Hepatocyte (in vitro differentiated cells): ENCODE measurements at places on chromosomes 11 and 22. TPM values are rescaled to one million over a fixed set of nuclear protein-coding genes. Genes with fewer than 3 reads are reported as not detected.

DNA sequence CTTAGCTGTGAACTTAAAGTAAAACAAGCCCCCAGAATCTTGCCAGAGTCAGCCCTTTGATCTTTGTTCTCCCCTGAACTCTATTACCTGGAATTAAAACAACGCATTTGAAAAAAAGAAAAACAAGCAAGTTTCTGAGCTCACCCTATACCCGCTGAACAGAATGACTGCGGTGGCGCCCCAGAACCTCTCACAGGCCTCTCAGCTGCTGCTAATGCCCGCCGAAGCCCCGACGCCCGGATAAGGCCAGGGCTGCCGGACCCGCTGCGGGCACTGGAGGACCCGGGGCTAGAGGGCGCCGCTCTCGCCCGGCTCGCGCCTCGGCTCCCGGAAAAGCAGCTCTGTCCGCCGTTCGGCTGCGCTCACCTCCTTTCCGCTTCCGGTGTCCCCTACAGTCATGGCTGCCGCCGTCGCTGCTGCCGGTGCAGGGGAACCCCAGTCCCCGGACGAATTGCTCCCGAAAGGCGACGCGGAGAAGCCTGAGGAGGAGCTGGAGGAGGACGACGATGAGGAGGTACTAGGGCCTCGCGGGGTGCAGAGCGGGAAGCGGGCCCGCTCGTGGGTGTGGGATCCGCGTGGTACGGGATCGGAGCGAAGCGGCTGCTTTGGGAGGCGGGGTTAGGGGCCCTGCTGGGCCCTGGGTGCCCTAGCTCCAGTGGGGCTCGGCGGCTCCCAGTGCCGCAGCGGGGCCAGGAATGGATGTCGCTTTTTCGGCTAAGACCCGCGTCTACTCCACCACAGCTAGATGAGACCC lies at the start of gene TOMM22:
Gene TOMM22, plus strand, starts transcription at position 376 of the 754 bp plus-strand sequence. Its CDS starts 22 bp downstream, at position 398.
- DNase-seq, result peak; percentile 95

- DNase-seq, result peak; percentile 82
Measured at GRCh38 chr11:1574238-1574932, 2.3 kb upstream of the DUSP8 start.

- no peak for DNase-seq
Measured at GRCh38 chr11:13776134-13776815, 107.8 kb downstream of the FAR1 start.

- no peak for DNase-seq
Measured at GRCh38 chr11:123185326-123185725, 9.7 kb downstream of the CLMP start.

DNA sequence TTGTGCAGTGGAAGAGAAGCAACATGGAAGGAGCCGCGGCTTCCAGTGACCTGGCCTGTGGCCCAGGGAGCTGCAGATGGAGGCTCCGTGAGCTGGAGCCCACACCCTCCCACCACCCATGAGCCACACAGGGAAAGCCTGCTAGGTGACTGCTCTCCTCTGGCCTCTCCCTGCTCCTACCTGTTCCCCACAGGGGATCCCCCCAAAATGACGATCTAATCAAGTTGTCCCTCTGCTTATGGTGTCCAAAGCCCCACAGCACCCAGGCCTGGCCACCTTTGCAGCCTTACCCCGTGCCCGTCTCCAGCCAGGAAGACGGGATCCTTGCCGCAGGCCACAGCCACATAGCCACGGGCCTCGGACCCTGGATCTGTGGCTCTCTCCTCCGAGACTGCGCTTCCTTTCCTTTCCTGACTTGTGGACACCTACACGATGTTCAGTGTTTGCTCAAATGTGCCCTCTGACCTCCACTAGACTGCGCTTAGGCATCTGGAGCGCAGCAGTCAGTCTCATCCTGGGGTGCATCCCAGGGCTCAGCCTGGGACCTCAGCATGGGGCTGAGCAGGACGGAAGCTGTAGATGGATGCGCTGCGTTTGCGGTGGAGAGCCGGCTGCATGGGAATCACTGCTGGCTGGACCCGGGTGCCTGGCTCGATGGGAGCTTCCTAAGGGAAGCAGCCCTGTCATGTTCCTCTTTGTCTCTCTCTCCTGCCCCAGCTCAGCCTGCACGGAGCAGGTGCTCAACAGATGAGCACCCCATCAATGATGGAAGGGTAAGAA lies 133.3 kb downstream of the ST3GAL4 start:
- DNase-seq, result no peak

GRCh38 chr11:73388265-73389133 lies 12.3 kb downstream of the RELT start:
- no peak for DNase-seq

DNA sequence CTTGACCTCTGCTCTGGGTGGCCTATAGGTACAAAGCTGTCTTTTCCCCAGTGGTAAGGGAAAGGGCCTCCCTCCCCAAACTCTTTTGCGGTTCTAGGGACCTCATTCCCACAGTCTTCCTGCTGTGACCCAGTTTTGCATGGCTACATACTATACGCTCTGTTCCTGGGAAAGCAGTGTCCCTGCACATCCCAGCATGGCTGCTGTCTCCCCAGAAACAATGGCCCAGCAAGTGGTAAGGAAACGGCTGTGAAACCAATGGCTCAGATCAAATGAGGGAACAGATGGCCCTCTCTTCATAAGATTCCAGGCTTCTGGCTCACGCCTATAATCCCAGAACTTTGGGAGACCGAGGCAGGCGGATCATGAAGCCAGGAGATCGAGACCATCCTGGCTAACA lies 41.1 kb downstream of the RPL27A start:
- no peak for DNase-seq

The NTM gene
- 2.2 and 3.7 TPM in 2 replicates for polyA plus RNA-seq
